ENCODE measurements at places on chromosomes 6 and 20.
A peak's percentile ranks its signal among the peaks of the same experiment; 100 is the strongest.

DNA sequence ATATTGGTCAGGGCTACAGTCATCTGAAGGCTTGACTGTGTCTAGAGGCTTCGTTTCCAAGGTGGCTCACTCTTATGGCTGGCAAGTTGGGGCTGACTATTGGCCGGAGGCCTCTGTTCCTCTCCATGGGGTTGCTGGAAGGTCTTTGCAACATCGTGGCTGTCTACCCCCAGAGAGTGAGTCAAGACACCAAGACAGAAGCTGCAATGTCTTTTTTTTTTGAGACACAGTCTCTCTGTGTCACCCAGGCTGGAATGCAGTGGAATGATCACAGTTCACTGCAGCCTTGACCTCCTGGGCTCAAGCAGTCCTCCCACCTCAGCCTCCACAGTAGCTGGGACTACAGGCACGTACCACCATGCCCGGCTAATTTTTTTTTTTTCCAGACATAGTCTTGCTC, 29.4 kb upstream of the KIF3B start:
- DNase-seq = no peak

DNA sequence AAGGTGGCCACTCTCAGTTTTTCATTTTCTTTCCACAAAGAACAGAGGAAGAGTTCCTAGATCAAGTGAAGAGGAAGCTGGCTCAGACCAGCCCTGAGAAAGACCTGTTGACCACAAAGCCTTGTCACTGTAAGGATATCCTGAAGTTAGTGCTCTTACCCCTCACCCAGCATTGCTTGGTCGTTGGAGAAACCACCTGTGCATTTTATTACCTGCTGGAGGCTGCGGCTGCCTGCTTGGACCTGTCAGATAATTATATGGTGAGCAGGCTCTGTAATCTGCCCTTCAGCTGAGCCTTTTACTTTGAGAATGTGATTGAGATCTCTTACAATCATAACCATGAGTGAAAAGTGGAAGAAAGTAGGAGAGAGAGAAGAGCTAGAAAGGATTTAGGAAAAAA, 21.9 kb downstream of the TREML1 start:
- no peak for DNase-seq

DNA sequence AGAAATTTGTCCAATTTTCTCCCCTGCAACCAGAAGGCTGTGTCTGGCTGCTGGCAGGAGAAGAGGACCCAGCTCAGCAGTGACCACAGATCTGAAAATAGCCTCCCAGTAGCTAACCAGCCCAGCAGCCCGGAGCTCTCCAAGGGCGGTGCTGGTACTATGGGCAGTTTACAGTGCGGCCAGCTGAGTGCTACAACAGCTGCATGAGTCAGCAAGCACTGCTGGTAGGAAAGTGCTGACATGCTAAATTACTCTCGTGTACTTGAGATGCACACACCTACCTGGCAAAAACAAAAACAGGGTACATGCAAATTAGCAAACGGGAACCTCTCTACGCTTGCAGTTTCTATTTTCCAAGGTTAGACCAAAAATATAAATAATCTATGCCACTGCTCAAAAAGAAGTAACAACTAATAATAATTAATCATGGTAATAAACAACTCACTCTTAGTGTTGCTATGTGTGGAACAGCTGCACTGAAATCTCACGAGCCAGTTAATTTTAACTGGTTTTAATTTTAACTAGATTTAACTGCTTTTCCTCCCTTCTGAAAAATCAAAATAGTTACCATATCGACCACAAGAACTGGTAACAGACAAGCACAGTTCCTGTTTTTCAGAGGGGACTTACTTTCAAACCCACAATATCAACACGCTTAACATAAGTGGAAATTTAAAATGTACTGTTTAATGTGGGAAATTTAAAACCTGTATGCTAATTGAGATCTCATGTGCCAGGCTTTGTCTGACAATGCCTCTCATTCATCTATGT, 10.8 kb downstream of the BACH2 start:
- no peak for DNase-seq

DNA sequence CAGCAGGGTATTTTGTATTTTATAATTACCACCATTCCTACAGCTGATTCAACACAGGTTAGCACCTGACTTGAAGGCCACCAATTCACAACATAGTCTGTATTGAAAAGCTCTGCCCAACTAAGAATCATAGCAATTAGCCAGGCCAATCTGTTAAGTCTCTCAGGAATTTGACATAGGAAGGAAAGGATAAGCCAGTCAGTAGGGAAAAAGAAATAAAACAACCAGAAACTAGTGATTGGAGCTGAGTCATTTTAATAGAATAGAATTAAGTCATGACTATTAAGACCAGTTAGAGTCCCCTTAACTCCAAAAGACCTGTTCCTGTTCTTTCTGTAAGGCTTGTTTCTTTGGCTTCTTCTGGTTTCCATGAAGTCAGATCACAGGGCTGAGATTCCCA, 8.1 kb downstream of the RANBP9 start:
- DNase-seq = no peak

DNA sequence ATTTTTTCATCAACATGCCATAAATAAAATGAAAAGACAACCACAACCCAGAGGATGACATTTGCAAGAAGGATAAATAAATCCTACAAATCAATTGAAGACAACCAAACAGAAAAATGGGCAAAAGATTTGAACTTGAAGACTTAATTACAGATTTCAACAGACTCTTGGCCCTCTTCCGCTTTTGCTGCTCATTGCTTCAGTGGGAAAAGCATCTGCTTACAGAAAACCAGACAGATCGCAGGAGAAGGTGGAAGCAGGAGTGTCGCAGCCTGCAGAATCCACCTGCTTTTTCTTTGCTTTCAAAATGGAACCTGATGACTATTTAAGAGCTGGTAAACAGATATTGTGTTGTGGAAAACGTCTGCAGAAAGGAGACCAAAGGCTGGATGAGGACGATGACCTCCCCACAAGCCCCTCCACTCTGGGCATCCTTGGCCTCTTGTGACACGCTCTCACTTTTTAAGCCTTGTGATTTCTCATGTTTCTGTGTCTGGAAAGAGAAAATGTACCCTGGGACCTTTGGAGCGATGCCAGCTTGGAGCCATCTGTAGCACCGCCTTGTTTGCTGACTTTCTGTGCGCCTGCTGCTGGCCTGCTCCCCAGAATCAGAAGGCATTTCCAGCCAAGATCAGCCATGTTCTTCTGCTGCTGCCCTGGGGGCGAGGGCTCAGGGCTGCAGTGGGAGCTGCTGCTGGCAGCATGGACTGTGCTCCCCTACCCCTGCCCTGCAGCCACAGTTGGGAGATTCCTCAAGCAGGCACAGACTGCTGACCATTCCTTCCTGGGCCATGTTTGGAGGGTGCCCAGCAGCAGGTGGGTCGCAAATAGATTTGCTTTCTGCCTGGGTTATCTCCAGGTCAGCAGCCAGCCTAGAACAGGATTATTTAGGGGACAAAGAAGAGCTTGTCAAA, 3.6 kb upstream of the CSTL1 start:
- DNase-seq = no peak

- DNase-seq = no peak
Measured at GRCh38 chr6:3915076-3915791, 66.1 kb downstream of the FAM50B start.

- DNase-seq = no peak
Measured at GRCh38 chr20:34626992-34627391, 49.9 kb downstream of the PIGU start.

DNA sequence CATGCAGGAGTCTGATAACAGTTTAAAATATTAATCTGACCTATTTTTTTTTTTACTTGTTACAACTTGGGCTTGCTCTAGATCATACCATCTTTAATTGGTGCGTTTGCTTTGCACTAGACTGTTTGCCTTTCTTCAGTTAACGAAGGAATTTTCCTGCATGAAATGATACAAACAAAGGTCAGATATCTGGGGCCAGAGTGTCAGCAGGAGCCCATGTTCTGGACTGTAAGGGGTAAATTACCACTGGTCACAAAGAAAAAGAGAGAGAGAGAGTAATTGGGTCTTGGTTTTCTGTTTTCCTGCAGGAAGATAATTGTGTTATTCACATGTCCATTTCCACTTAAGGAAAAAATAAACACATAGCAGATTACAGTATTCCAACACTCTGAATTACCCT, 399.4 kb upstream of the MARCKS start:
- no peak for DNase-seq

DNA sequence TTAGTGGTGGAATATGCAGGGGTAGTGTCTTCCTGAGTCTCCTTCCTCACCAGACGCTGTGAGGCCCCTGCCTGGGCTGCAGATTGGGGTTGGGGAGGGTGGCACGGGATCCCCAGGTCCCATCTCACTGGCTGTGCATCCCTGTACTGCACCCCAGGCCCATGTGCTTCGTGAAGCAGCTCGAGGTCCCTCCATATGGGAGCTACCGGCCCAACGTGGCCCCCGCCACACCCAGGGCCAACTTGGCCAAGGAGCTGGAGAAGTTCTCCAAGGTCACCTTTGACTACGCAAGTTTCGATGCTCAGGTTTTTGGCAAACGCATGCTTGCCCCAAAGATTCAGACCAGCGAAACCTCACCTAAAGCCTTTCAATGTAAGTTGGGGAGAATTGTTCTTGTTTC, 38.6 kb upstream of the PCMTD2 start:
- no peak for DNase-seq

DNA sequence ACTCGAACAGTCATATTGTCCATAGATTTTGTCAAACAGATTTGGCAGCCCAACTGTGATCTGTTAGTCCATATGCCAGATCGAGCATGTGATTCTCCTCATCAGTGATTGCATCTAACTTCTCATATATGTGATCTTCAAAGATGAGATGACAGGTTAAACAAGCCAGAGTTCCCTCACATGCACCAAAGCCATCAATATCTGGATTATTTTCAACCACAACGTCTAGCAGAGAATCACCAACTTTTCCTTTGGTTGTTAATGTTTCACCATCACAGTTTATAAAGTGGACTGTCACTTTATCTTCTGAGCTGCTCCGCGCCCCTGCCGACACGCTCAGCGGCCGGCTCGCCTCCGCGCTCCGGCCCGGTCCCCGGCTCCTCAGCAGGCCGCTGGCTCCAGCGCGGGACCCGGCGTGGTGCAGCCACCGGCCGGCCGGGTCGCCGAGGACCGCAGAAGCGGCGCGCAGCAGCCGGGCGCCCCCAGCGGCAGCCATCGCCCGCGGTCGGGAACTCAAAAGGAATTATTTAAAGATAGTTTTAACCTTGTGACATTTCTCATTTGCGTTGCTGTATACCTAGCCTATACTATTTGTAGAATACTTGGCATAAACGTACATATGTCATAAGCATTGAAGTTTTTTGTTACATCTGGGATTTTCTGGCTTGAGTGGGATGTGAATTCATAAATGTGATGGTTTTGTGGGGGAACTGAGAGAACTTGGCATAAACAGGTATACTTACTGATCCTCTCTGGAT, 40.1 kb upstream of the DYNLRB1 start:
- DNase-seq = no peak

DNA sequence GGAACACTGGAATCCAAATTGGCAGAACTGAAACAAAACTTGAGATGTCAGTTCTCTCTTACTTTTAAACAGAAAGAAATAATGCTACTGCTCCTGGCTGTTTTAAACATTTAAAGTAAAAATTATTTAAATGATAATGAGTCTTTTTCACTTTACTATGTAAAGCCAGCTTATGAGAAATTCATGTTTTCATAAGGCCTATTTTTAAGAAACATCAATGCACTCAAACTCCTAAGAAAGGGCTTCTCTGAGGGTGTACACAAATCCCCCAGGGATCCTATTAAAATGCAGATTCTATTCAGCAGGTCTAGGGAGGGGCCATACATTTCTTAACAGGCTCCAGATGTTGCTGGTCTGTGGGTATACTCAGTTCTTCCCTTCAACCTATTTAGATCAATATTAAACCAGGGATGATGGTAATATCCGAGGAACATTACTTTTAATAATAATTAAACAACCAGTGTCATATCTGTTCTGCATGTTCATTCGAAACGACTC, 2.3 kb downstream of the FERMT1 start:
- no peak for DNase-seq

DNA sequence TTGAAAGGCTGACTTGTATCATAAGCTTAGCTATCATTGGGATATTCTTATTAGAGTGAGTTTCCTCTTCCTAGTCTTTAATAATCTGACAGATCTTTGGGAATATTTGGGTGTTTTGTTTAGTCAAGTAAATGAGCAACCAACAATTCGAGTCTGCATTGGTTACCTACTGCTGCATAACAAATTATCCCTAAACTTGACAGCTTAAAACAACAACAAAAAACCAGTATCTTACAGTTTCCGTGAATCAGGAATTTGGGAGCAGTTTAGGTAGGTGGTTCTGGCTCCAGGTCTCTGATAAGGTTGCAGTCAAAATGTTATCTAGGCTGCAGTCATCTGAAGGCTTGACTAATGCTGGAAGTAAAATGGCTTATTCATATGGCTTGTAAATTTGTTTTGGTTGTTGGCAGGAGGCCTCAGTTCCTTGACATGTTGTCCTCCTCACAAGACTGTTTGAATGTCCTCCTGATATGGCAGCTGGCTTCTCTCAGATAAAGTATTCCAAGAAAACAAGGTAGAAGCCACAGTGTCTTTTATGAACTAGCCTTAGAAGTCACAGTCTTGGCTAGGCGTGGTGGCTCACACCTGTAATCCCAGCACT, 7.2 kb downstream of the GTF3C6 start:
- no peak for DNase-seq

DNA sequence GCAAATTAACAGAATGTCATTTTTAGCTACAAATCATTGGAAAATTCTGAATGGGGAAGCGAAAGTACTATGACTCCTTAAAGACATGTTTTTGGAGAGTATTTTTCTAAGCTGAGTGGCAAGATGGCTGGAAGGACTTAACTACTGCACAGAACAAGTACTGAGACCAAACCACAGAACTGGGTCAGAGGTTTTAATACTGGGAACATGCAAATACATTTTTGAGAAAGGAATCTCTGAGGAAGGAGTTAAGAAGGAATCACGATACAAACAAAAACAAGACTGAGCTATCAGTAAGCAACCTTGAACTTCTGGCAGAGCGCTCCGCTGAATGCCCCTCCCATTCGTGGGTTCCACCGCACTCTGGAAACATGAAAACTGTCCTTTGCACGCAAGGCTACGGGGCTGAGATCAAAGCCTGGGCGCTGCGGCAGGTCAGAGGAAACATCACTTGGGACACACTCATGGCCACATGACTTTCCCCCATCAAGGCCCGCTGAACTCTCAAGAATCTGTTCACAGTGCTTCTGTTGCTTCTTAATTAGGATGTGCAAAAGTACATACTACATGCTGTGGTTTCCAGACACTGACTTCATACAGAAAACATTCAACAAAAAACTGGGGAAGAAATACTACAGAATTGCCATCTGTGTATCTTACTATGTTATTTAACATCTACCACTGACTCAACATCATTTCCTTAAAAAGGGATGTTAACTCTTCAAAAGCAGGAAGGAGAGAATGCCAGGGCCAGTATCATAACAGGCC, 27.8 kb downstream of the SLC23A2 start:
- DNase-seq = peak; percentile 84

Measured in CMK (cell line).